ENCODE measurements at places on chromosomes 1 and 21. TPM values are rescaled to one million over a fixed set of nuclear protein-coding genes. Genes with fewer than 3 reads are reported as not detected.

The SYT6 gene
- total RNA-seq, result not detected

- peaks cover 2% of the 10 kb centered on the region for H3K4me1 ChIP-seq
- H3K27ac ChIP-seq, result no peak overlapping the region
- H3K27me3 ChIP-seq, result no peaks in the 10 kb centered on the region
- no peak overlapping the region for H3K4me3 ChIP-seq
Measured at GRCh38 chr21:26941421-26941820, 25.5 kb downstream of the ADAMTS5 start.

- H3K4me1 ChIP-seq, result peaks cover 10% of the 10 kb centered on the region
- no peaks in the 10 kb centered on the region for H3K27me3 ChIP-seq
- H3K27ac ChIP-seq, result no peak overlapping the region
- DNase-seq, result peak; percentile 32
Measured at GRCh38 chr1:203048555-203049051, 22.3 kb downstream of the PPFIA4 start.

DNA sequence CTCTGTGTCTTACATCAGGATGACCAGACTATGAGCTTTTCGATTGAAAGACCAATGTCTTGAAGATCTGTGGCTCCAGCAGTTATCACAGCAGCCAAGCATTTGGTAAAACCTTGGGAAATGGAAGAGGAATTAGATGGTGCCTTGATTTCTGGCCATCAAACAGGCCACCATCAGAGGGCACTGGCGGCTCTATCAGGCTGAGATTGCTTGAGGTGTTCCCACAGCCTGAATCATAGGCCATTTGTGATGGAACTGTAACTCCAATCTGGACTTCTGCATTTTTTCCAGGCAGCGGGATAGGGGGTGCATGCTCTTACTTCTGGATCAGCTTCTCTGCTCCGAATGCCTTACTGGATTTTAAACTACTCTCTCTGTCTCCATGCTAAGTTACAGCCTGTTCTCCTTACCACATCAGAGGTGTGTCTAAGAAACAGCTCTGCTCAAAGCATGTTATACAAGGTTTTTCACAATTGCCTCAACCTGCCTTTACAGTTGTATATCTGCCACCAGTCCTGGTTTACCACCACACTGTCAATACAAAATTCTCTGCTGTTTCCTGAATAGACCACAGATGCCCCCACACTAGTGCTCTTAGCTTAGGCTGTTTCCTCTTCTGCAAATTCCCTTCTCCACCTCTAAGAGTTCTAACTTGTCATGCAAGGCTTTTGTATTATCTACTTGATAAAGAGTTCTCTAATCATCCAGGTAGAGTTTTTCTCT lies 180.9 kb downstream of the PTGER3 start:
- H3K27ac ChIP-seq, result no peak overlapping the region
- H3K4me1 ChIP-seq, result no peaks in the 10 kb centered on the region
- H3K36me3 ChIP-seq, result no peaks in the 10 kb centered on the region
- no peak for DNase-seq
- H3K4me3 ChIP-seq, result no peak overlapping the region
- H3K27me3 ChIP-seq, result no peaks in the 10 kb centered on the region

DNA sequence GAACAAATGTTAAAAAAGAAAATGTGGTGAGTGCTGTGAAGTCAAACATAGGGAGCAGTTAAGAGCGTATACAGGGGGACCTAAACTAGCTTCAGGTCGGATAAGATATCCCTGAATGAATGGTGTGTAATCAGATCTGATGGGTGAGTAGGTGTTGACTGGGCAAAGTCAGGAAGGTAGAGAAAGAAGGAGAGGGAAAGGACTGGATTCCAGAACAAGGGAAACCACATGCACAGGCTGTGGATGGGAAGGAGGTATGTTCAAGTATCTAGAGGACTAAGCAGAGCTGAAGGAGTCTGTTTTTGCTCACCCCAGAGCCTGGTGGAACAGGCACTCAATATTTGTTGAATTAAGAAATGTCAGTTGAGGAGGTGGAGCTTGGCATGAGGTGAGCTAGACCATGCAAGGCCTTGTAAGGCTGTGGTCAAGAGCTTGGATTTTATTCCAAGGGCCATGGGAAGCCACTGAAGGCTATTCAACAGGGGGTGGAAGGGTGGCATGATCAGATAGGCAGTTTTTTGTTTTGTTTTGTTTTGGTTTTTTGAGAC lies 27.4 kb downstream of the MAP7D1 start:
- DNase-seq, result peak; percentile 40
- H3K27me3 ChIP-seq, result no peaks in the 10 kb centered on the region

The AMY2A gene
- total RNA-seq, result 0.71 TPM

- H3K4me1 ChIP-seq, result no peaks in the 10 kb centered on the region
- DNase-seq, result no peak
- no peaks in the 10 kb centered on the region for H3K36me3 ChIP-seq
- no peak overlapping the region for H3K4me3 ChIP-seq
Measured at GRCh38 chr1:157403608-157404007, 148.7 kb downstream of the FCRL5 start.

DNA sequence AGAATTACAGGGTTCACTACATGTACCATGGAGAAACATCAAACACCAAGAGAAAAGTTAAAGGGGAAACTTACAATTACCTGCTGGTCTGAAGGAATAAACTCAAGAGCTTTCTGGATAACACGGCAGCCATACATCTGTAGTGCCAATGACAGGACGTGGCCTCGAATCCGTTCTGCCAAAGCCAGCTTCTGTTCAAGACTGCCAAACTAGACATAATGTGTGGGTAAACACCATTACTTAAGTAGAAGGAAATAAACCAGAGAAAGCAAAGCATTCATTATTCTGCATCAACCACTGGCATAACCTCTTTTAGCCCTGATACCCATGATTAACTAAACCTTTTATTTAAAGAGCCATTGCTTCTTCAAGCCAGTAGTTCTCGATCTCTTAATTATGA lies 41.5 kb upstream of the SDC3 start:
- H3K27ac ChIP-seq, result no peak overlapping the region
- H3K36me3 ChIP-seq, result peaks cover 42% of the 10 kb centered on the region

- no peaks in the 10 kb centered on the region for H3K36me3 ChIP-seq
- no peak overlapping the region for H3K27ac ChIP-seq
- H3K4me3 ChIP-seq, result no peak overlapping the region
- no peak for DNase-seq
- no peaks in the 10 kb centered on the region for H3K4me1 ChIP-seq
Measured at GRCh38 chr1:196214866-196215265, 393.4 kb downstream of the KCNT2 start.

The SRGAP2 gene
- total RNA-seq, result 99.2 TPM

All from lung (tissue), 17 donors.